ENCODE measurements at places on chromosomes 11 and 22.

DNA sequence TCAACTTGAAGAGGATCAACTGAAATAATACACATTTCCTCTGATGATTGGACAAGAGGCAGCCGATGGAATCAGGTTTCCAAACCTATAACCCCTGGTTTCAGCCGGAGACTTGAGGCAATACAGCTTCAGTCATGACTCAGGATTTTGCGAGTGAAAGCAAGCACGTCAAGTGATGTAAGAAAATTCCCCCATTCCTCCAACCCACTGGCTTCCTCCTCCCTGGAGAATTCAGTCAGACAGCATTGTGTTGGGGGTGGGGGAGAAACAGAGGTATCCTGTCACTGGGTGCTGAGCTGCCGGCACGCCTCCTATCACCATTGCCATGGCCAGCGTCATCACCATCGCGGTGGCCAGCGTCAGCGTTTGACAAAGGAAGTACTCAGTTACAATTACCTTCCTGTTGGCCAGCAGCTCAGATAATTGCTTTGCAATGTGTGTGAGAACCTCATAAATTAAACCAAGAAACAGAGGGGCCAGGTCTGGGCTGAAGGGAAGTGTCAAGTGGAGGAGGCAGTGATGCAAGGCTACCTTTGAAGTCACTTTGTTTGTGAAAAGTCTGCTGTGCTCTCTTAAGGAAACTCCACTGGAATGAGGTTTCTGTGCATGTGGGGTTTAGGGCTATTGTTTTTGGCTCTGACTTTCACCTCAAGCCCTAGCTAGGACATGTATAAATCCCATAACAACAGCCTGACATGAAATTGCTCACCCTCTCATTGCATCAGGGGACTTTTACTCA, 50.2 kb downstream of the LIF start:
- DNase-seq = peak; percentile 30

GRCh38 chr11:106288057-106288456, 210.6 kb downstream of the AASDHPPT start:
- no peak for DNase-seq

DNA sequence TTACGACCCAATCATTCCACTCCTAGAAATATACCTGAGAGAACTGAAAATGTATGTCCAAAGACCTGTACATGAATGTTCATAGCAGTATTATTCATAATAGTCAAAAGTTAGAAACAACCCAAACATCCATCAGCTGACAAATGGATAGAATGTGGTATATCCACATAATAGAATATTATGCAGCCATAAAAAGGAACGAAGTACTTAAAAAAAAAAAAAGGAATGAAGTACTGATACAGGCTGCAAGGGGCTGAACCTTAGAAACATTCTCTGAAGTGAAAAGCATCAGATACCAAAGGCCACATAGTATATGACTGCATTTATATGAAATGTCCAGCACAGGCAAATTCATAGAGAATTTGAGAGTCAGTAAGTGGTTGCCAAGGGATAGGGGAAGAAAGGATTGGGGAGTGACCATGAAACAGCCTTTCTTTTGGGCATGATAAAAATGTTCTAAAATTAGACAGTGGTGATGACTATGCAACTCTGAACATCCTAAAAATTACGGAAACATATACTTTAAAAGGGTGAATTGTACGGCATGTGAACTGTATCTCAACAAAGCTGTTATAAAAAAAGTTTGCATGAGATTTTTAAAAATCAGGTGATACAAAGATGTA, 1.8 kb downstream of the TPST2 start:
- no peak for DNase-seq

DNA sequence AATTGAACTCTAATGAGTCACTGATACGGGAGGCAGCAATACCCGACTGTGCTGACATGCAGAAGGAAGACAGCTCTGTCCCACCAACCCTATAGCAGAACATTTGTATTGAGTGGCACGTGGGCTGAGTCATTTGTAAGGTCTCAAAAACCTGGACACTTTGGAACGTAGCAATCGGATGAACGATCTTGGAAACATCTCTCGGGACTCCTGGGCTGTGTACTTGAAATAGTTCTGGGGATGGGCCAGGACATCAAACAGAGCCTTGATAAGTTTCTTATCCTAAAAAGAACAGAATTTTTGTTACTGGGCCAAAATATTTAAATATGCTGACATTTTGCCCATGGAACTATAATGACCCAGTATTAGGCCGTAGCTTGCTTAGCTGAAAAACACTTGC, 17.1 kb upstream of the NRIP3 start:
- DNase-seq = no peak

- DNase-seq = no peak
These were observed 1.2 kb downstream of the NDUFC2 start for GRCh38 chr11:78078218-78079167.

Measured in stimulated activated CD4-positive, alpha-beta T cell treated with anti-CD3 and anti-CD28 coated beads, Interleukin-12 subunit alpha, Interleukin-12 subunit beta, amount 100 ng/mL, for 24 hours (primary cell).